ENCODE measurements at places on chromosomes 7 and 10. TPM values are rescaled to one million over a fixed set of nuclear protein-coding genes. Genes with fewer than 3 reads are reported as not detected.

Gene GPRIN2
- total RNA-seq: not detected

Gene CALML5
- not detected for total RNA-seq

Gene ENKUR
- under 0.01 TPM for total RNA-seq

Gene ERVW-1
- not detected for total RNA-seq

Gene TMEM213
- total RNA-seq: not detected

Gene ELOVL3
- 0.83 TPM for total RNA-seq

Gene OR9A2
- not detected for total RNA-seq

Gene CACNB2
- total RNA-seq: 1.2 TPM

Gene TCF7L2
- total RNA-seq: 3.0 TPM

Gene EBLN1
- not detected for total RNA-seq

Gene GNAT3
- total RNA-seq: not detected

Gene ADAMTS14
- total RNA-seq: 29.4 TPM

Gene PHYHIPL
- not detected for total RNA-seq

Gene AGR2
- total RNA-seq: not detected

Gene IFIT5
- total RNA-seq: 27.5 TPM

Gene SCIN
- under 0.01 TPM for total RNA-seq

Gene CASP2
- total RNA-seq: 14.4 TPM

Gene EPHA1
- under 0.01 TPM for total RNA-seq

Gene ABCB4
- 4.8 TPM for total RNA-seq

Gene AMZ1
- total RNA-seq: 1.3 TPM

Gene VDAC2
- total RNA-seq: 179 TPM

Gene ABCB1
- 10.5 TPM for total RNA-seq

Gene OSBPL3
- total RNA-seq: 45.0 TPM

Gene RPEL1
- total RNA-seq: under 0.01 TPM
